ENCODE measurements at places on chromosomes 5 and 9.

GRCh38 chr9:128392302-128393144, 21.3 kb downstream of the URM1 start:
- no peak for DNase-seq

DNA sequence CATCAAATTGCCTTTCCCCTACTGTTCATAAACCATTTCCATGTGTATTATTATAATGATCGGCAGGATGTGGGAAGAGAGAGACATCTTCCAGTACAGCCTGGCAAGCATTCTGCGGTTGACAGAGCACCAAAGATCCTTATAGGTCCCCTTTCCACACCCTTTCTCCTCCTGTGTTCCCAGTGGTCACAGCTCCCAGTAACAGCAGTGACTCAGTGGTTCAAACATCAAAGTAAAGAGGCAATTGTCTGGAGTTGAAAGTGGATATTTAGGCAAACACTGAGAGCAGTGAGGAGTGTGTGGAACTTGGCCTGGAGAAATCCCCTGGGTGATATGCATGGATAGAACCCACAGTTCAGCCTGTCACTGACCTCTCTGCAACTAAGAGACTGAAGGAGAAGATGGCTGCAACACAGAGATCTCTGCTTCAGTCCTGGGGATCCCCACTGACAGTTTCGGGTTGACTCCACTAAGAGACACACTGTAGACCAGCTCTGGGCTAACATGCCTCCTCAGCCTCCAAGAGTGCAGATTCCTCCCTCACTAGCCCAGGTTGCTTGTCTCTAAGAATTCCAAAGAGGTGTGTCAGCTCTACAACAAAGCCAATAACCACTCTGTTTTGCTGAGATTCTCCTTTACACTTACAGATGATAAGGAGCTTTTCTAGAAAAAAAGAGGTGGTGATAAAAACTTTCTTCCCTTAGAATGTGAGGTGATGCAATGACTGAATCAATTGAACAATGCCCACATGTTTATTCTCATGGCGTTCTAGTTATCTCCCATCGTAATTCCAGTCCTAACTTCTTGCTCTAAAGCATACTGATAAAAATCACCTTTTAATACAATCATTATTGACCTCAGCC, 94.4 kb upstream of the IL6ST start:
- no peak for DNase-seq

- DNase-seq, result peak; percentile 76
Measured at GRCh38 chr5:181160152-181160754, 12.9 kb downstream of the OR2V2 start.

GRCh38 chr9:118643118-118643517, 726.1 kb downstream of the BRINP1 start:
- DNase-seq, result no peak

DNA sequence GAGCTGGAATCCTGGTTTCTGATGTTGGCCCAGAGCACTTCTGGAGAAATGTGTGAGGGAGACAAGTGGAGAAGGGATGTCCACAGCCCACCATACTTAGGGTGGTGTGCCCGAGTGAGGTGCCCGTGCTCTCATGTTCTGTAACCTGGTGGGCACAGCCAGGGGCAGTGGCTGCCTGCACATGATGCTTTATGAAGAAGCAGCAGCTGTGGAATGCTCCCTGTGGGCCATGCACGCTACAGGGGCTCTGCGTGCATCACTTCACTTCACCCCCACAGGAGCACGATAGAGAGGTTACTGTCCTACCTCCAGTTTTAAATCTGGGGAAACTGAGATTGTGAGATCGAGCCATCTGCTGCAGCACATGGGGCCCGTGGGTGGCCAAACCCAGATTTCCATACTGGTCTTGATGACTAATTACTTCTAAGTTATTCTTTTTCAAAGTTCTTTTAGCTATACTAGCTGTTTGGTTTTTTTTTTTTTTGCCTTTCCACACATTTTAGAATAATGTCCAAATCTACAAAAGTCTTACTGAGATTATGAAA, 441.6 kb downstream of the GADD45G start:
- no peak for DNase-seq

- DNase-seq, result no peak
Measured at GRCh38 chr5:117082977-117083376, 508.4 kb upstream of the SEMA6A start.

DNA sequence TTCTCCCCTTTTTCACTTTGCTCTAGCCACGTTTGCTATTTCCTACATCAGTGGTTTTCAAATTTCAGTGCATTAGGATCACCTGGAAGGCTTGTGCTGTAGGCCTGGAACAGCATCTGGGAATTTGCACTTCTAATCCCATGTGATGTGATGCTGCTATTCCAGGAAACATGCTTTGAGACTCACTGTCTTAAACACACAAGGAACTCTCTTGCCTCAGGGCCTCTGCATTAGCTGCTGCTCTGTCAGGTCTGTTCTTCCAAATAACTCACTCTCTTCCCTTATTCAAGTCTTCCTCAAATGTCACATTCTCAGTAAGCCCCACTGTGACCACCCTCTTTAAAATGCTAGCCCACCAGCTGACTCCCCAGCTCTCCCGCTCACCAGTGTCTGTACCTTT, 204.0 kb downstream of the DNAH5 start:
- no peak for DNase-seq

- DNase-seq, result no peak
Measured at GRCh38 chr9:7146582-7146981, 388.8 kb downstream of the KDM4C start.

DNA sequence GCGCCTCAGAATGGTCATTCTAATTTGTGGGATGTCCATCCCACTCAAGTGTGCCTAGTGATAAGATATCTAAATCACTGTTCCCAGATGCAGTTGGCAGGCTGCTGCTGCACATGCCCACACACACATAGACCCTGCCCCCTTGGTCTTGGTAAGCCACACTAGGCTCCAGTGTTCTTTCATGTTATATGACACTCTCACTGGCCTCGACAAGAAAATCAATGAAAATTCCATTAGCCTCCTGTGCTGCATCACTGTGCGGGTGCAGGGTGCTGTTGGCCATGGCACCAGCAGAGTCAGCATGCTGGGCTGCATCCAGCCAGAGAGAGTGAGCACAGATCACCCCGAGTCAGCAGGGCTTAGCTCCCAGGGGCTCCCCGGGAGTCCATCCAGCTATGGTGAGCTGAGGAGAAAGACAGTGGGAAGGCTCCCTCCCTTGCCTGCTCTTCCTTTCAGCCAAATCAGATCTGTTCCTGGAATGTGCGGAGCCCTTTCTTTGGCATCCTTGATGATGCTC, 59.9 kb downstream of the ABLIM3 start:
- no peak for DNase-seq

DNA sequence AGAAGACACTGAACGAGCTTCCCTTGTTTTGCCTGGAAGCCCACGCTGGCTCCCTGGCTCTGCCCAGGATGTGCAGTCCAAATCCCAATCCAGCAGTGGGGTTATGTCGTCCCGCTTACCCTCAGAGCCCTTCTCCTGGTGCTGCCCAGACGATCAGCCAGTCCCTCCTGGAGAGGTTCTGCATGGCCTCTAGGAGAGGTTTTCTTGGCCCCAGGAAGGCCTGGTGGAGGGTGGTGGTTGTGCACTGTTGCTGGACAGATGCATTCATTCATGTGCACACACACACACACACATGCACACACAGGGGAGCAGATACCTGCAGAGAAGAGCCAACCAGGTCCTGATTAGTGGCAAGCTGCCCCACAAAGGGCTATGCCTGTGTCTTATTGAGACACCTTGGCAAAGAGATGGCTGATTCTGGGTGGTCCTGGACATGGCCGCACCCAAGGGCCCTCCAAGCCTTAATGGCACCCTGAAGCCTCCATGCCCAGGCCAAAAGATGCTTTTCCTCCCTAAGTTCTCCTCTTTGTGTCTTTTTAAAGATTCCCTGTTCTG, 10.5 kb upstream of the OLFM1 start:
- DNase-seq, result no peak

DNA sequence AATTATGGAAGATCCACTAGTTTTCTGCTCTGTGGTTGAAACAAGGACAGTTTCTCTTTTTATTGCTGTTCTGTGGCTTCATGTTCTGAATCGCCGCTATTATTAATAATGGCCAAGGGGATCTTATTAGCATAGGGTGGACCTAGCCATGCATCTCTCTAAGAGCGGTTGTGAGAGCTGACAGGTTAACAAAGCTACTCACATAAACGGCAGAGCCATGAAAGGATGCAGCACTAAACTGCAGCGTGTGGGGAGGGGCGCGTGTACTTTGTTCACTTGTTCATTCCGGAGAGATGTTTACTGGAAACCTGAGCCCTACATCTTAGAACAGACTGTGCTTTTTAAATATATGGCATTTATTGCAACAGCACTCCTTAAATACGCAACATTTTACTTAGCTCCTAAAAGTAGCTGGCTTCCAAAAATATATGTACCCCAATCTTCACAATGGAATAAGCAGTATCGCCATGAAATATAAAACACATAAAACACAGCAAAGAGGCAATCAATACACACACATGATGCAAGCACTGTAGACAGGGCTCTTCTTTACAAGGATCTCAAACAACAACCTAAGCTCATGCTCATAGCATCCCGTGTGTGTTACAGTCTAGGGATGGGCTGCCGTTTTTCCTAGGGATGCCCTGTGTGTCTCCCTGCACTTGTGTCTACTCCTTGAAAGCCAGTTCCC, 424.6 kb downstream of the MED10 start:
- no peak for DNase-seq

- no peak for DNase-seq
Measured at GRCh38 chr5:175590471-175590881, 67.4 kb upstream of the HRH2 start.

GRCh38 chr5:56147659-56148230, 85.4 kb downstream of the ANKRD55 start:
- no peak for DNase-seq

DNA sequence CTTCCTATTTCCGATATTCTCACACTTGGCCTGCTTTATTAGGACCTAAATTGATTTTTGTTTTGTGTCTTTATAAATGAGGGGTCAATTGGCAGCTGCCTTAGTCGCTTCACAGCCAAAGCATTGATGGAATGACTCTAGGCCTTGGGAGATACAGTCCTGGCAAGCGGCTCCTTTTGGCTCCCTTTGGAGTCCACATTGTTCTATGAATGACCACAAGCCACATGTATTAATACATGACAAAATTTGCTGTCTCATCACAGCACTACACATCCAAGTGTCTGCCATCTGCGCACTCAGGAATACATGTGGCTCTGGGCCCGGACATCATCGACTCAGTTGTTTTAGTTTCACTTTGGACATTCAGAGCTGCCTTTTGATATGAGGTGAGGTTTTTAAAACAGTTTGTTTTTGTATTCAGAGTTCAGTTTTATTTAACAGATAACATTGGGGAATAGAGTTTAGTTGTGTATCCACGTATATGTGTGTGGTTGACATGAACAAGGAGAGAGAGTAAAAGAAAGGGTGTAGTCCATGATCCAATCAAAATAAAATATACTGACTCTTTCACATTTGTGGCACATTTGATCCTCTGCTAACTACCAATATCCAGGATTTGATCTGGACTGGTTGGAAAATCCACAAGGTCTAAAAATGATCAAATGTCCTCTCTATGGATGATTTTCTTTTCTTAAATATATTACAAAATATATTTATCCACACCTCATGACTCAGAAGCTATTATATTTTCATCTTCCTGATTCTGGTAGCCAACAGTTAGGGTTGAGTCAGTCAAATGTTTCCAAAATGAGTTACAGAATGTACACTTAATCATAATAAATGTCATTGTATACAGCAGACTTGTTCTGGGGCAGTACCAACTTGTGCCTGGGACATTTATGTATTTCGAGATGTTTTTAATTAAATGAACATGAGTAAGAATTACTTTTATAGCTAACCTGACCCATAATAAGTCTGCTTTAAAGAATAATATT, 114.0 kb upstream of the MTAP start:
- no peak for DNase-seq

- DNase-seq, result no peak
Measured at GRCh38 chr5:165565911-165566310, 2060.5 kb downstream of the MAT2B start.

DNA sequence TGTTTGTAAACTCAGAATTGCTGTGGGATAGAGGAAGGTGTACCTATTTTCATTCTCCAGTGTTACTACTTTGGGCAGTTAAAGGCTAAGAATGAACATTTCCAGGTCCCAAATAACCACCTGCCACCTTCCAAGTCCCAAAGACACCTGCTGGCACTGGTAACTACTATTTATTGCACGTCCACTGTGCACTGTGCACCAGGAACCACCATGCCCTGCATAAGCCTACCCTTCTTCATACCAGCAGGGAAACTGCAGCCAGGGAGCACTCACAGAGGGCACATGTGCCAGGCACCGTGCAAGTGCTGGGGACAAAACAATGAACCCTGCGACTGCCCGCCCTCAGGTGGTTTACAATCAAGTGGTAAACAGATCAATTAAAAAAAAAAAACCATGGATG, 34.9 kb downstream of the RAPGEF1 start:
- no peak for DNase-seq

- no peak for DNase-seq
Measured at GRCh38 chr9:104301755-104302154, 202.3 kb upstream of the OR13F1 start.

DNA sequence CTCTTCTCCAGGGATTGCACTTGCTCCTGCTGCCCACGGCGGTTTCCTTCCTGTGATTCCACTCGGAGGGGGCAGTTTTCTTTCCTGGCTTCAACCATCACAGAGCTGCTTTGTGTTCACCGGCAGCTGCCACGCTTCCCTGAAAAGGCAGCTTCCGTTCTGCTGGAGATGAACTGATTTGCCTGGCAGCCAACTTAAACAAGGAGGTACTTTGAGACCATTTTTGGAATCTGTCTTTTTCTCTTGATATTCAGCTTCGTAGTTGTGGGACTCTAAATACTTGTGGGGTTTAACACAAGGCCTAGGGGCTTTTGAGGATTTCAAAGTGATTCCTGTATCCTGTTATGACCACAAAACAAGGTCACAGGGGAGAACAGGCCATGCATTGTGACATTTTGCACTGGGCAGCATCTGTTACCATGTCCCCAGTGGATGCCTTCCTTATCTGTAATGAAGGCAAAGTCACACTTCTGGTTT, 192.0 kb downstream of the MTRR start:
- no peak for DNase-seq

- DNase-seq, result no peak
Measured at GRCh38 chr9:130763331-130764171, 70.0 kb downstream of the EXOSC2 start.

GRCh38 chr9:5072871-5073270, 87.8 kb downstream of the JAK2 start:
- no peak for DNase-seq

DNA sequence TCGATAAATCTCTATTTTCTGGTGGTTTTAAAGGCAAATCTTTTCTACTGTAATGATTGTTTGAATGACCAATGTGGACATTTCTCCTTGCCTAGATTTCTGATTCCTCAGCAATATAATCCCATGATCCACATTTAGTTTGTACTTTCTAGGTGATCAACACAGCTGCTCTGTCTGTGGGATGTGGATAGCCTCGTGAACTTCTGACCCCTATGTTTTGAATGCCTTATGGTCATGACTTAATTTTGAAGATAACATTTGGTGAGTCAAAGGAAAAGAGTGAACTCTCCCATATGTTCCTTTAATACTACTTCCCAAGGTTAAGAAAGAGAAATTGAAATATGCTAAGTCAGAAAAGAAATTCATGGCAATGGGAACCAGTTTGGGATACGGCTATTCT, 147.5 kb downstream of the CAVIN4 start:
- no peak for DNase-seq
